ENCODE measurements at places on chromosomes 4 and X. TPM values are rescaled to one million over a fixed set of nuclear protein-coding genes. Genes with fewer than 3 reads are reported as not detected.

AR gene
- 34.3 TPM for total RNA-seq

GAGE12J gene
- total RNA-seq: not detected

PABPC4L gene
- total RNA-seq: 1.0 TPM

MAGEA8 gene
- 2.0 TPM for total RNA-seq

RAB39B gene
- total RNA-seq: 3.4 TPM

DLG3 gene
- 7.1 TPM for total RNA-seq

RBM46 gene
- 46.2 TPM for total RNA-seq

CC2D2A gene
- total RNA-seq: 21.9 TPM

Data from testis (tissue), 5 donors.